Activated CD4-positive, alpha-beta T cell treated with anti-CD3 and anti-CD28 coated beads for 36 hours (primary cell): ENCODE measurements at places on chromosomes 16 and 17. TPM values are rescaled to one million over a fixed set of nuclear protein-coding genes. Genes with fewer than 3 reads are reported as not detected.
A peak's percentile ranks its signal among the peaks of the same experiment; 100 is the strongest.

GRCh38 chr16:87207965-87208364 is 109.2 kb downstream of the C16orf95 start:
- no peak overlapping the region for H3K4me3 ChIP-seq
- H3K27me3 ChIP-seq, result peaks cover 4% of the 10 kb centered on the region
- no peaks in the 10 kb centered on the region for H3K4me1 ChIP-seq
- no peak overlapping the region for H3K27ac ChIP-seq
- DNase-seq, result no peak

- H3K27ac ChIP-seq, result no peak overlapping the region
- no peak overlapping the region for H3K4me3 ChIP-seq
- no peak for DNase-seq
Observed at GRCh38 chr16:26263406-26263805, 571.6 kb downstream of the HS3ST4 start.

DNA sequence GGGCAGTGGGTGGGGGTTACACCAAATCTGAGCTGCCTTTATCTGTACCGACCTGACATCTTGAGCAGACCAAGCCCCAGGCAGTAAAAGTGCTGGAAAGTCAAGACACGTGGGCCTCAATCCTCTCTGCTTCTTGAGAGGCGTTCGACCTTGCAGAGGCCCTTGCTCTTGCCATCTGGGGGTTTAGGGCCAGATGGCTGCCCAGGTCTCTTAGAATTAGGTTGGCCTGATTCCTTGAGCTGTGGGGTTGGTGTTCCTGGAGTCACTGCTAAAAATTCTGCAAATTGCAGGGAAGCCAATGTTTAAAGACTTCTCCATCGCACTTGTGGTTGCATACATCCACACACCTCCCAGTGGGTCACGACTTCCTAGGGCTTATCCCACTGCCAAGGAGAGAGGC is 238.2 kb upstream of the ASIC2 start:
- H3K4me1 ChIP-seq, result no peaks in the 10 kb centered on the region
- H3K27ac ChIP-seq, result no peak overlapping the region
- no peak overlapping the region for H3K4me3 ChIP-seq
- DNase-seq, result no peak

DNA sequence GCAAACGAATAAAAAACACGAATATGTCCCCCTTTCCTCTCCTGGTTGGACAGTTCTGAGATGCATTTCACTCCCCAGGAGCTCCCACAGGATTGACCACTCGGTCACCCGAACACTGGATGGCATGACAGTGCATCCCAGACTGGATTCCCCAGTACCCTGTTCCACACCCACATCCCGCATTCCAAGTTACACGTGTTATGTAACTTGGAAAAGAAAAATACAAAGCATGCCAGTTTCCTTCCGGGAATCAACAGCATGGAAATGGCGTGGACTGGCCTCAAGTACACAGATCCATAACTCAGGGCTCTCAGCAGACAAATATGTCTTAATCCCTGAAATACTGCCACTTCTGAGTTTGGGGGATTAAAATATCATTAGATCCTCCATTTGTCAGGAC is 12.6 kb upstream of the KLHL36 start:
- no peak overlapping the region for H3K4me3 ChIP-seq
- H3K36me3 ChIP-seq, result no peaks in the 10 kb centered on the region
- H3K4me1 ChIP-seq, result peaks cover 42% of the 10 kb centered on the region
- H3K27ac ChIP-seq, result no peak overlapping the region
- no peaks in the 10 kb centered on the region for H3K27me3 ChIP-seq

DNA sequence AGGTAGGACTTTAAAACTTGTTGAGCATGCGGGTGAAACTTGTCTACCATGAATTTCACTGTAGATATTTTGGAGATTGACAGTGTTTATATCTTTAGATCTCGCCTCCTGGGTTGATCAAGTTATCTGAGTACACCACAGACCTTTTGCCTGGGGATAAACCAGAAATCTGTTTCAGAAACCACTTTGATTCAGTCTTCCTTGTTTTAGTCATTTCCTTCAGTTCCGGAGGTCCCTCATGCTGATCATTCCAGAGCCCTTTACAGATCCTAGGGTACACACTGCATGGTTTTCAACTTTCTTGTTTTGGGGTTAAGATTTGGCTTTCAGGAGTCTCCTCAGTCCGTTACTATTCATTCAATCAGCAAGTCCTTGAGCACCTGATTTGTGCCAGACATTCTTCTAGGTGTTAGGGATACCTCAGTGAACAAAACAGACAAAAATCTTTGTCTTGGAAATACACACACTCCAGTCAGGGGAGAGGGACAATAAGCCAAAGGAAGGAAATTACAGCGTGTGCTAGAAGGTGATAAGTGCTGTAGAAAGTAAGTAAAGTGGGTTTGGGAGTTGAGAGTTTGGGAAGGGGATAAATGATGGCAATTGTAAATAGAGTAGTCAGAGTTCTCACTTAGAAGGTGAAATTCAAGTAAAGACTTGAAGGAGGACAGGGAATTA is 12.2 kb downstream of the NOD2 start:
- no peak overlapping the region for H3K4me3 ChIP-seq
- H3K36me3 ChIP-seq, result peaks cover 42% of the 10 kb centered on the region
- H3K4me1 ChIP-seq, result peaks cover 63% of the 10 kb centered on the region
- no peak for DNase-seq
- H3K27me3 ChIP-seq, result no peaks in the 10 kb centered on the region

- no peak overlapping the region for H3K27ac ChIP-seq
- no peaks in the 10 kb centered on the region for H3K4me1 ChIP-seq
- no peaks in the 10 kb centered on the region for H3K36me3 ChIP-seq
Observed at GRCh38 chr17:79255926-79256585, 181.4 kb downstream of the ENGASE start.

DNA sequence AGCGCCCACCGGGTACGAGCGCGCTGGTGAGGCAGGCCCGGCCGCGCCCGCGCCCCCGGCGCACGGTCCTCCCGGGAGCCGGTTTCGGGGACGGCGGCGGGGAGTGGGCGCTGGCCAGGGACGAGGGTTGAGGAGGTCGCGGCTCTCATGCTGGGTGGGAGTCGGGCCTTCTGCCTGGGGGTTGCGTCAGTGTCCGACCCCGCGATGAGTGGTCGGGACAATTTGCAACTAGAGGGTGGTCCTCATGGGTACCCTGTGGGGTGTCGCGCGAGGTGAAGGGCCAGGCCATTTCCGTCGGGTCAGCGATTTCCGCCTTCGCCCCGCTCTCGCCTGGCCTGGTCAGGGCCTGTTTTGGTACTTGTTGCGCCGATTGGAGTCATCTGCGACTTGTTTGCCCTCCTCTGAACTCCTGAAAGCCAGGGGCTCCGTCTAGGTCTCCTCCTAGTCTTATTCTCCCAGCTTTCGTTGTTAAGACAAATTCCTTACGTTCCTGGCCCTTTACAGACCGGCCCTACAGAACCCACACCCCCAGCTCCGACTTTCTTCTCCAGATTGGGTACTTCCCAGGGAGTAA is 14.9 kb downstream of the NAA60 start:
- peak; percentile 23 for DNase-seq
- no peaks in the 10 kb centered on the region for H3K36me3 ChIP-seq
- H3K27ac ChIP-seq, result peak overlapping the region; percentile 86
- H3K27me3 ChIP-seq, result no peaks in the 10 kb centered on the region
- H3K4me3 ChIP-seq, result peak overlapping the region; percentile 82

DNA sequence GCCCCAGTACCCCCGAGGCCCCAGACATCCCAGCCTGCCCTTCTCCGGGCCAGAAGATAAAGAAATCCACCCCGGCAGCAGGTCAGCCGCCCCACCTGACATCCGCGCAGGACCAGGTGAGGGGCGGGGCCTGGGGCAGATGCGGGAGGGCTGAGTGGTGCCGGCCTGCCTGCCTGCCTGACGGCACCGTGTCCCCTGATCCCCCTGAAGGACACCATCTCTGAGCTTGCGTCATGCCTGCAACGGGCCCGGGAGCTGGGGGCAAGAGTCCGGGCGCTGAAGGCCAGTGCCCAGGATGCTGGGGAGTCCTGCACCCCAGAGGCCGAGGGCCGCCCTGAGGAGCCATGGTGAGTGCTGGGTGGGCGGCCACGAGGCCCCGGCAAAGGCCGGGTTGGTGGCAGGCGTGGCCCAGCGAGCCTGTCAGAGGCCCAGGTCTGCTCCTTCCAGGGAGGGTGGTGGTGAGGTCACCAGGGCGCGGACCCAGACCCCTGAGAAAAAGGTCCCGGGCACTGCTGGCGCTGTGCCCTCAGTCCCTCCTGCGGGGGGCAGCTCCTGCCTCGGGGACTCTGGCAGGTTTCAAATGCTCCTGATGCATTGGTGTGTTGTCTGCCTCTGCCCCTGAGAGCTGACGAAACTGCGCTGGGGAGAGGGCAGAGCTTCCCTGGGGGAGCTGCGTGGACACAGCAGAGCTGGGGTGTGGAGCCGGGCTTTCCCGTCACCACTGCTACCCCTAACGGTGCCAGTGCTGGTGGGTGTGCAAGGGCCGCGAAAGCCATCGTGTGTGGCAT is 1.2 kb downstream of the CDT1 start:
- peak overlapping the region; percentile 83 for H3K4me3 ChIP-seq
- peak; percentile 71 for DNase-seq
- H3K36me3 ChIP-seq, result peaks cover 49% of the 10 kb centered on the region
- no peaks in the 10 kb centered on the region for H3K27me3 ChIP-seq
- peaks cover 32% of the 10 kb centered on the region for H3K4me1 ChIP-seq
- H3K27ac ChIP-seq, result peak overlapping the region; percentile 47

GRCh38 chr16:65318590-65319257 is 196.9 kb upstream of the CDH11 start:
- DNase-seq, result no peak
- H3K4me3 ChIP-seq, result no peak overlapping the region
- no peak overlapping the region for H3K27ac ChIP-seq
- no peaks in the 10 kb centered on the region for H3K27me3 ChIP-seq

- no peak overlapping the region for H3K27ac ChIP-seq
- peaks cover 14% of the 10 kb centered on the region for H3K27me3 ChIP-seq
- DNase-seq, result no peak
- no peaks in the 10 kb centered on the region for H3K4me1 ChIP-seq
- H3K36me3 ChIP-seq, result no peaks in the 10 kb centered on the region
- H3K4me3 ChIP-seq, result no peak overlapping the region
Observed at GRCh38 chr17:80529104-80529903, 15.3 kb upstream of the RPTOR start.

DNA sequence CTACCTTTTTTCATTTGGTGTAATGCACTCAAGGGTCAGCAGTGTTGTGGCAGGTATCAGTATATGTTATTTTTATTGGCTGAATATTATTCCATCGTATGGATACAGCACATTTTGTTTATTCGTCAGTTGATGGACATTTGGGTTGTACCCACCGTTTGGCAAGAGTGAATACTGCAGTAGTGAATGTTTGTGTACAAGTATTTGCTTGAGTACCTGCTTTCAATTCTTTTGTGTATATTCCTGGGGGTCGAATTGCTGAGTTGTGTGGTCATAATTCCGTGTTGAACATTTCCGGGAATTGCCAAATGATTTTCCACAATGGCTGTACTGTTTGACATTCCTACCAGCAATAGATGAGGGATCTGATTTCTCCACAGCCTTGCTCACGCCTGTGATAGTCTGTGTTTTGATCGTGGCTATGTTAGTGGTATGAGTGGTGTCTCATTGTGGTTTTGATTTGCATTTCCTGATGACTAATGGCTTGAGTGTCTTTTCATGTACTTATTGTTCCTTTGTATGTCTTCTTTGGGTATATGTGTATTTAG is 108.4 kb downstream of the OR1D5 start:
- peak; percentile 28 for DNase-seq
- no peak overlapping the region for H3K27ac ChIP-seq
- H3K36me3 ChIP-seq, result peaks cover 3% of the 10 kb centered on the region
- no peaks in the 10 kb centered on the region for H3K27me3 ChIP-seq
- H3K4me3 ChIP-seq, result peak overlapping the region; percentile 0

DNA sequence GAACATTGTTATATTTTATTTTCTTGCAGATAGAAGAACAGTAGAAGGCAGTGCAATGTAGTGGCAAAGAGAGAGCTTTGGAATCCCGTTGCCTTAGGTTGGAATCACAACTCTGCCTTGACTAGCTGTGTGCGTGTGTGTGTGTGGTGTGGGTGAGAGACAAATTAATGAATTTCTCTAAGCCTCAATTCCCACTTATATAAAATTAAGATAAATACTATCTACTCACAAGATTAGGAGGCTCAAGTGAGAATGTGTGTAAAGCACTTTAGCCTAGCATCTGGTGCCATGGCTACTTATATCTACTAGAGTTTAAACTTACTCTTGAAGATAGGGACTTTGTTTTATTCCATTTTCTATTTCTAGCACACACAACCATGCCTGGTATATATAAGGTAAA is 12.8 kb downstream of the CPD start:
- H3K36me3 ChIP-seq, result peaks cover 28% of the 10 kb centered on the region
- H3K4me3 ChIP-seq, result no peak overlapping the region
- H3K27me3 ChIP-seq, result no peaks in the 10 kb centered on the region
- DNase-seq, result no peak
- no peak overlapping the region for H3K27ac ChIP-seq
- H3K4me1 ChIP-seq, result peaks cover 19% of the 10 kb centered on the region

- H3K27me3 ChIP-seq, result no peaks in the 10 kb centered on the region
- no peak for DNase-seq
Observed at GRCh38 chr17:78325076-78325687, 34.7 kb downstream of the SOCS3 start.

GRCh38 chr17:8075081-8075480 is 12.4 kb downstream of the ALOX12B start:
- no peak for DNase-seq
- H3K27ac ChIP-seq, result no peak overlapping the region
- peaks cover 25% of the 10 kb centered on the region for H3K4me1 ChIP-seq
- no peak overlapping the region for H3K4me3 ChIP-seq
- H3K36me3 ChIP-seq, result no peaks in the 10 kb centered on the region

- no peak for DNase-seq
- peaks cover 32% of the 10 kb centered on the region for H3K27me3 ChIP-seq
- no peak overlapping the region for H3K27ac ChIP-seq
- no peaks in the 10 kb centered on the region for H3K36me3 ChIP-seq
- peaks cover 4% of the 10 kb centered on the region for H3K4me1 ChIP-seq
Observed at GRCh38 chr17:34195987-34196386, 59.1 kb upstream of the CCL2 start.

- H3K4me1 ChIP-seq, result peaks cover 13% of the 10 kb centered on the region
- H3K27ac ChIP-seq, result peak overlapping the region; percentile 13
- no peaks in the 10 kb centered on the region for H3K36me3 ChIP-seq
- H3K27me3 ChIP-seq, result peaks cover 2% of the 10 kb centered on the region
Observed at GRCh38 chr17:6548578-6549330, 7.6 kb downstream of the PITPNM3 start.

GRCh38 chr17:62910277-62910676 is 55.8 kb upstream of the TANC2 start:
- no peak overlapping the region for H3K4me3 ChIP-seq
- H3K27me3 ChIP-seq, result peaks cover 24% of the 10 kb centered on the region
- no peaks in the 10 kb centered on the region for H3K36me3 ChIP-seq
- no peak overlapping the region for H3K27ac ChIP-seq

The BCO1 gene
- not detected for total RNA-seq

The CDC6 gene
- total RNA-seq, result 105 TPM

The KRT39 gene
- not detected for total RNA-seq

The C16orf86 gene
- total RNA-seq, result 2.4 TPM

The KLHL11 gene
- total RNA-seq, result 16.4 TPM

The ARHGDIG gene
- total RNA-seq, result not detected

The RCVRN gene
- total RNA-seq, result not detected

The PARD6A gene
- 8.7 TPM for total RNA-seq

The MFAP4 gene
- not detected for total RNA-seq

The TMIGD1 gene
- not detected for total RNA-seq

The CCT6B gene
- total RNA-seq, result 1.6 TPM

The KRTAP9-4 gene
- total RNA-seq, result not detected

The PHOSPHO1 gene
- not detected for total RNA-seq
